ENCODE measurements at places on chromosomes 13 and 19. TPM values are rescaled to one million over a fixed set of nuclear protein-coding genes. Genes with fewer than 3 reads are reported as not detected.

- H3K4me1 ChIP-seq: no peaks in the 10 kb centered on the region
- no peak for DNase-seq
- H3K36me3 ChIP-seq: no peaks in the 10 kb centered on the region
These were observed at the start of gene CYP4F3 for GRCh38 chr19:15640294-15640903. TSS of gene CYP4F3 (plus strand) at chr19:15640897. CDS start at chr19:15641416, 519 bp downstream.

- H3K36me3 ChIP-seq: no peaks in the 10 kb centered on the region
- H3K27ac ChIP-seq: no peak overlapping the region
- H3K4me3 ChIP-seq: no peak overlapping the region
- DNase-seq: no peak
- no peaks in the 10 kb centered on the region for H3K27me3 ChIP-seq
These were observed 8.3 kb upstream of the NAA16 start for GRCh38 chr13:41302743-41303142.

- no peaks in the 10 kb centered on the region for H3K36me3 ChIP-seq
- H3K4me1 ChIP-seq: no peaks in the 10 kb centered on the region
- H3K27me3 ChIP-seq: no peaks in the 10 kb centered on the region
- DNase-seq: no peak
- no peak overlapping the region for H3K4me3 ChIP-seq
- no peak overlapping the region for H3K27ac ChIP-seq
These were observed 25.6 kb downstream of the DHRS12 start for GRCh38 chr13:51778392-51778791.

The SIGLEC6 gene
- total RNA-seq: 1.6 TPM

The ZNF285 gene
- 0.28 TPM for total RNA-seq

The C19orf67 gene
- total RNA-seq: not detected

All from thoracic aorta (tissue), 2 donors.